CD4-positive, CD25-positive, alpha-beta regulatory T cell (primary cell): ENCODE measurements at places on chromosomes 2 and 18. TPM values are rescaled to one million over a fixed set of nuclear protein-coding genes. Genes with fewer than 3 reads are reported as not detected.

RNU2-63P gene
- 15.4 TPM for total RNA-seq

SLC39A10 gene
- total RNA-seq = 66.3 TPM

DNA sequence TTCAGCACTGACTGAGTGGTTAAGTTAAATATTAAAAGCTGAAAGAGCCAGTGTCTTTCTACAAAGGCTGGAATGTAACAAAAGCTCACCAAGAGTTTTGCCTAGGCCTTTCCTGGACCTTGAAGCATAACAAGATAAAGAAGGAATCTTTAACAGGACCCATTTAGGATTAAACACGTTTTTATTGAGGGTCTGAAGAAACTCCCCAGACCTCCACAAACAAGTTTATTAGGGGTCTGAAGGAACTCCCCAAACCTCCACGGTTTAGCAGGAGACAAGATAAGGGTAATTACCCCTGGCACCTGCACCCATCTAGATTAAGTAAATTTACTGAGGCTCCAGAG is 104.0 kb downstream of the ACAA2 start:
- no peak overlapping the region for H3K27ac ChIP-seq
- no peaks in the 10 kb centered on the region for H3K36me3 ChIP-seq
- H3K4me3 ChIP-seq = no peak overlapping the region
- no peak for DNase-seq
- H3K4me1 ChIP-seq = no peaks in the 10 kb centered on the region
- H3K27me3 ChIP-seq = no peaks in the 10 kb centered on the region

- H3K4me3 ChIP-seq = no peak overlapping the region
- no peak overlapping the region for H3K27ac ChIP-seq
- no peak for DNase-seq
- peaks cover 4% of the 10 kb centered on the region for H3K27me3 ChIP-seq
Observed at GRCh38 chr2:60861736-60862135, 19.6 kb upstream of the REL start.

DNA sequence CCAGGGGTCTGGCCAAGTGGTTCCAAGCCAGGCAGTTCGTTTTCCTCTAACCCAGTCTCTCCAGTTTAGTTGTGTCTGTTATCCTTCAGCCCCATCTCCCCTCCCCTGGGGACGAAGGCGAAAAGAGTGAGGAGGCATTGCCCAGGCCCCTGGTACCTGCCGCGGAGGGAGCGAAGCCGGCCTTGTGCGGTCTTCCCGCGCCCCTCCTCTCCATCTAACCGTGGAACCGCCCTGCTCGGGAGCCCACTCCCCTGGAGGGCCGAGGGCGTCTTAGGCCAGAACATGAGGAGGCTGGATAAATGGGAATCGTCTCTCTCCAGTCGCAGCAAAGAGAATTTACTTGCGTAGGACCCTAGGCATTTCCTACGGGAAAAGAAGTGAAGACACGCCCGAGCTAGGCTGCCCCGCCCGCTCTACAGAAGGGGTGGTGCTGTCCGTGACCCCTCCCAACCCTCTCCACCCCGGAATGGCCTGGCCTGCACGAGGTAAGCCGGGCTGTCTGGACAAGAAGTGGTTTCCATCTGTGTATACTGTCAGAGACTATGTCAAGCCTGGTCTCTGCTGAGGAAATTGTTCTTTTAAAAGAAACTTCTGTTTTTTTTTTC is 156.2 kb downstream of the MIB1 start:
- no peak overlapping the region for H3K27ac ChIP-seq
- no peak for DNase-seq
- peaks cover 2% of the 10 kb centered on the region for H3K27me3 ChIP-seq
- no peak overlapping the region for H3K4me3 ChIP-seq
- no peaks in the 10 kb centered on the region for H3K4me1 ChIP-seq
- H3K36me3 ChIP-seq = no peaks in the 10 kb centered on the region

GRCh38 chr2:233211548-233211895 is 40.0 kb upstream of the ATG16L1 start:
- no peak for DNase-seq
- H3K27me3 ChIP-seq = no peaks in the 10 kb centered on the region
- H3K4me1 ChIP-seq = no peaks in the 10 kb centered on the region
- no peak overlapping the region for H3K27ac ChIP-seq
- H3K36me3 ChIP-seq = peaks cover 27% of the 10 kb centered on the region

GRCh38 chr2:240455647-240456446 is 20.4 kb downstream of the GPC1 start:
- no peak overlapping the region for H3K4me3 ChIP-seq
- no peaks in the 10 kb centered on the region for H3K27me3 ChIP-seq
- no peak for DNase-seq

GRCh38 chr18:10113121-10114022 is 199.6 kb downstream of the VAPA start:
- H3K4me1 ChIP-seq = no peaks in the 10 kb centered on the region
- no peak for DNase-seq
- H3K27ac ChIP-seq = no peak overlapping the region
- no peaks in the 10 kb centered on the region for H3K36me3 ChIP-seq

DNA sequence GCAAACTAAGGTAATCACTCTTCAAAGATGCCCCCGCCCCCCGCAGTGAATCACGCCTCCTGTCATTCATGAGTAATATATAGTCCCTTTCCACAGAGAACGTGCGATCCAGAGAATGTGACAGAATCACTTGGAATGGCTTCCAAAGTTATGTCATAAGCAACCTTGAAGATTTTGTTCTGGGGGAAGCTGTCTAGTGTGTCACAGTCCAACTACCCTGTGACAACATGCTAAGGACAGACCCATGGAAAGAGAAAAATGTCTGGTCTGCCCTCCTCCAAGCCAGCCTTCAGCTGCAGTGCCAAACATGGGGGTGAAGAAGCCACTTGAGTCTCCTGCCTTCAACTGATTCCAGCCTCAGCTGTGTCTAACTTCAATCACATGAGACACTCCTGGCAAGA is 259.1 kb downstream of the SS18 start:
- H3K36me3 ChIP-seq = no peaks in the 10 kb centered on the region
- H3K27me3 ChIP-seq = no peaks in the 10 kb centered on the region
- no peak overlapping the region for H3K27ac ChIP-seq
- H3K4me1 ChIP-seq = no peaks in the 10 kb centered on the region
- H3K4me3 ChIP-seq = no peak overlapping the region
